ENCODE measurements at places on chromosomes 2 and 18. TPM values are rescaled to one million over a fixed set of nuclear protein-coding genes. Genes with fewer than 3 reads are reported as not detected.

DNA sequence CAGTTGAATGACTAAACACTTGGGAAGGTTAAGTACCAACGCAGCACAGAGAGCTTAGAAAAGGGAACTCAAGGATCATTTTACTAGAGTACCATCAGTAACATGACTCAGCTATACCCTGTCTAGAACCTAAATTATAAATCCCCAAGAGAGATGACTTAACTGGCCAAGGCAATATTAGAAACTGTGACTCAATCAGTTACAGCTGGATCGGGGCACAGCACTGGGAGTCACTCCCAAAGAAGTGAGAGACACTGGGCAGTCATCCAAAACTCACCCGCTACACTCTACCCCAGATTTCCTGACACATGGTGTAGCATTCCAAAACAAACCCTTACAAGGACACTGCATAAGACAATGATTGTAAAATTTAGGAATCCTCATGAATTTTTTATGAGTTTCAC lies 17.7 kb downstream of the IWS1 start:
- peaks cover 6% of the 10 kb centered on the region for H3K4me1 ChIP-seq
- no peak overlapping the region for H3K4me3 ChIP-seq
- peaks cover 11% of the 10 kb centered on the region for H3K36me3 ChIP-seq
- peak; percentile 84 for DNase-seq

The RASGRP3 gene
- total RNA-seq, result 38.3 TPM

DNA sequence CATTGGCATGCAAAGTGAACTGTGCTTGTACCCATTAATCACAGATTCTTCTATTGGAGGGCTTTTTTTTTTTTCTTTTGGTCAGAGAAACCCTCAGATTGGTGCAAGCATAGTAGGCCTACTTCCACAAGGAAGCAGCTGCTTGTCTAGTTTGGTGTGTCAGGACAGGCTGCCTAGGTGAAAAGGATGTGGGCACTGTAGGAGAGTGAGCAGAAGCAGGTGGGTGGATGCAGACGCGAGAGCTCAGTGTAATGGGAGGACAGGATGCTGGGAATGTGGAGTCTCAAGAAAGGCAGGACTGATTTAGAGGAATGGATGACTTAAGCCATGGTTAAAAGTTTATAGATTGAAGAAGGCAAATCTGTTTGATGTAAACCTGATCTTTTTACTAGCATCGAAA lies 3.1 kb downstream of the ELP2 start:
- DNase-seq, result no peak
- peaks cover 11% of the 10 kb centered on the region for H3K4me1 ChIP-seq
- no peak overlapping the region for H3K27ac ChIP-seq
- H3K36me3 ChIP-seq, result peaks cover 3% of the 10 kb centered on the region
- H3K4me3 ChIP-seq, result no peak overlapping the region
- no peaks in the 10 kb centered on the region for H3K27me3 ChIP-seq

GRCh38 chr2:36058076-36058475 lies 297.5 kb upstream of the CRIM1 start:
- no peak overlapping the region for H3K27ac ChIP-seq
- H3K4me3 ChIP-seq, result no peak overlapping the region
- no peaks in the 10 kb centered on the region for H3K36me3 ChIP-seq
- DNase-seq, result no peak

DNA sequence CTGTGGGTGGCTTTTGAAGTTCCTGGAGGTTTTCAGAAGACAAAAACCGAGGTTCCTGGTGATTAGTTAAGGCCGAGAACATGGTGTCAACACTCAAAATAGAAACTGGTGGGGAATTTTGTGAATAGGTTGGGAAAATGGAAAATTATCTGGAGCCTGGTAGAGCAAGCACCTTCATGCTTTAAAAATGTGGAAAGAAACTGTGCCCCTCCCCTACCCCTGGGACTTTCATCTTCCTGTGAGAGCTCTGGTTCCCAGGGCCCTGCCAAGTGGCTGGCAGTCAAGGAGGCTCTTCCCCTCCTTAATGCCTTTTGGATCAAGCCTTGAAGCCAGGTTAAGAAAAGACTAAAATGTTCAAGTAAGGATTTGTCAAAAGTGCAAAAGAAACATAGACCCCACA lies 1.9 kb upstream of the CRACDL start:
- H3K27ac ChIP-seq, result no peak overlapping the region
- no peak overlapping the region for H3K4me3 ChIP-seq
- H3K27me3 ChIP-seq, result peaks cover 59% of the 10 kb centered on the region

The CHRNA1 gene
- 94.9 TPM for total RNA-seq

The EML6 gene
- 18.8 TPM for total RNA-seq

DNA sequence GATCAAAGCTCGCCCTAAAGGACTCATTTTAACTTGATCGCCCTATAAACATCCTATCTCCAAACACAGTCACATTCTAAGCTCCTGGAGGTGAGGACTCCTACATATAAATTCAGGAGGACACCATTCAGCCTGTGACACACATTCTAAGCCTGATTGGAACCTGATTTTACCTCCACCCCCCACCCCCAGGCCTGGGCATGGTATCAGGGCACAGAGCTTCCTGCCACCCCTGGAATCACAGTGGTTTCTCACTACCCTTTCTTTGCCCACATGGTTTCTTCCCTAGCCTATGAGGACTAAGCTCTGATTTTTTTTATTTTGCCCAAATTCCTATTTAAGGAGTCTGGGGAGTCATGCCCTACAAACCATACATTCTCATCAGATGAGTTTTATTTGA lies 428.1 kb upstream of the ID2 start:
- H3K27me3 ChIP-seq, result peaks cover 2% of the 10 kb centered on the region
- DNase-seq, result no peak
- no peak overlapping the region for H3K27ac ChIP-seq
- H3K36me3 ChIP-seq, result no peaks in the 10 kb centered on the region

- H3K36me3 ChIP-seq, result no peaks in the 10 kb centered on the region
- H3K4me3 ChIP-seq, result no peak overlapping the region
- DNase-seq, result no peak
- H3K4me1 ChIP-seq, result peaks cover 4% of the 10 kb centered on the region
- no peaks in the 10 kb centered on the region for H3K27me3 ChIP-seq
Measured at GRCh38 chr2:234426616-234427015, 70.3 kb downstream of the ARL4C start.

- H3K4me3 ChIP-seq, result no peak overlapping the region
- H3K27ac ChIP-seq, result no peak overlapping the region
- no peaks in the 10 kb centered on the region for H3K4me1 ChIP-seq
Measured at GRCh38 chr2:140882671-140883620, 1247.9 kb downstream of the LRP1B start.

The GKN2 gene
- total RNA-seq, result not detected

GRCh38 chr2:75077909-75078308 lies 119.5 kb downstream of the POLE4 start:
- no peak overlapping the region for H3K27ac ChIP-seq
- H3K4me1 ChIP-seq, result peaks cover 21% of the 10 kb centered on the region
- no peaks in the 10 kb centered on the region for H3K36me3 ChIP-seq

The SP5 gene
- 5.0 TPM for total RNA-seq

The SERPINB3 gene
- total RNA-seq, result not detected

GRCh38 chr18:31120594-31120993 lies 18.4 kb upstream of the DSC2 start:
- no peak for DNase-seq
- no peak overlapping the region for H3K27ac ChIP-seq
- no peak overlapping the region for H3K4me3 ChIP-seq
- no peaks in the 10 kb centered on the region for H3K27me3 ChIP-seq
- no peaks in the 10 kb centered on the region for H3K36me3 ChIP-seq

GRCh38 chr2:20992201-20992711 lies 51.6 kb downstream of the APOB start:
- H3K4me3 ChIP-seq, result no peak overlapping the region
- no peaks in the 10 kb centered on the region for H3K27me3 ChIP-seq
- DNase-seq, result peak; percentile 43
- H3K27ac ChIP-seq, result no peak overlapping the region
- H3K4me1 ChIP-seq, result peaks cover 13% of the 10 kb centered on the region

The CCDC68 gene
- total RNA-seq, result 0.58 TPM

GRCh38 chr2:25250331-25251070 lies 82.1 kb upstream of the POMC start:
- peak; percentile 69 for DNase-seq
- H3K27ac ChIP-seq, result peak overlapping the region; percentile 59
- H3K36me3 ChIP-seq, result peaks cover 50% of the 10 kb centered on the region
- H3K4me3 ChIP-seq, result peak overlapping the region; percentile 59

- DNase-seq, result no peak
- peaks cover 2% of the 10 kb centered on the region for H3K27me3 ChIP-seq
- no peaks in the 10 kb centered on the region for H3K4me1 ChIP-seq
- H3K36me3 ChIP-seq, result no peaks in the 10 kb centered on the region
- H3K27ac ChIP-seq, result no peak overlapping the region
Measured at GRCh38 chr2:233303252-233303651, 4.4 kb upstream of the SAG start.

GRCh38 chr2:122329278-122329677 lies 573.8 kb downstream of the TSN start:
- H3K4me1 ChIP-seq, result no peaks in the 10 kb centered on the region
- no peaks in the 10 kb centered on the region for H3K36me3 ChIP-seq
- no peak for DNase-seq
- no peak overlapping the region for H3K4me3 ChIP-seq

- H3K27ac ChIP-seq, result no peak overlapping the region
- no peak overlapping the region for H3K4me3 ChIP-seq
- no peaks in the 10 kb centered on the region for H3K4me1 ChIP-seq
- no peaks in the 10 kb centered on the region for H3K36me3 ChIP-seq
- H3K27me3 ChIP-seq, result no peaks in the 10 kb centered on the region
- peak; percentile 73 for DNase-seq
Measured at GRCh38 chr18:3055186-3055728, 42.3 kb upstream of the LPIN2 start.

The ACOXL gene
- 0.09 TPM for total RNA-seq

GRCh38 chr2:235587202-235587601 lies 93.4 kb downstream of the AGAP1 start:
- H3K36me3 ChIP-seq, result no peaks in the 10 kb centered on the region
- no peak overlapping the region for H3K4me3 ChIP-seq
- no peak for DNase-seq
- H3K27me3 ChIP-seq, result no peaks in the 10 kb centered on the region

DNA sequence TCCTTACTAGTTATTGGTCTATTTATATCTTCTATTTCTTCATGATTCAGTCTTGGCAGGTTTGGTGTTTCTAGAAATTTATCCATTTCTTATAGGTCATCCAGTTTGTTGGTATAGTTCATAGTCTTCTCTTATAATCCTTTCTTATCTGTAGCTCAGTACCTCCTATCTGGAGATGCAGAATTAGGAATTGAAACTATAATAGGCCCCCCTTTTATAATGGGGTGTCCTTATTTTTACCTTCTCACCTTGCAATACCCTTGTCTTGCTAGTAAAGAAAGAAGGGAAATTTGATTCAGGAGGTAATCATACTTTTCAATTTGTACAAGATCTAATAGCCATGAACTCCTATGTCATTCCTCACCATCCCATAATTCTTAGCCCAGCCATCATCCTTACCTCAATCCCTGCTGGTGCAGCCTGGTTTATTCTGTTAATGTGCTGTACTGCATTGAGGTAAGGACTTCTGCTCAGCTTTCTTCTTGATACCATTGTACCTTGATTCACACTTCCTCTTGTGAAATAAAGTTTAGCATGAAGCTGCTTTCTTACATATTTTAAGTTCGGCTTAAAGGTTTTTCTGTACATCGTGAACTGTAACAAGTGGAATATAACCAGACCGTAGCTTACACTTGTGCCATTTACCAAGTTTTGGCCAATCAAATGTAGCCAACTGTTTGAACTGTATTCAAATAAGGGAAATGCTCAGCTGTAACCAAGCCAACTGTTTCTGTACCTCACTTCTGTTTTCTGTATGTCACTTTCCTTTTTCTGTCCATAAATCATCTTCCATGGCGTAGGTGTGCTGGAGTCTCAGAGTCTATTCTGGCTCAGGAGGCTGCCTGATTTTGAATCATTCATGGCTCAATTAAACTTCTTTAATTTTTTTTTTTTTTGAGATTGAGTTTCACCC lies 40.1 kb upstream of the PTH2R start:
- H3K4me1 ChIP-seq, result no peaks in the 10 kb centered on the region
- no peaks in the 10 kb centered on the region for H3K36me3 ChIP-seq
- no peak overlapping the region for H3K27ac ChIP-seq

- H3K27ac ChIP-seq, result no peak overlapping the region
- no peaks in the 10 kb centered on the region for H3K4me1 ChIP-seq
- H3K27me3 ChIP-seq, result no peaks in the 10 kb centered on the region
- no peak overlapping the region for H3K4me3 ChIP-seq
Measured at GRCh38 chr18:2191180-2191790, 380.0 kb downstream of the METTL4 start.

DNA sequence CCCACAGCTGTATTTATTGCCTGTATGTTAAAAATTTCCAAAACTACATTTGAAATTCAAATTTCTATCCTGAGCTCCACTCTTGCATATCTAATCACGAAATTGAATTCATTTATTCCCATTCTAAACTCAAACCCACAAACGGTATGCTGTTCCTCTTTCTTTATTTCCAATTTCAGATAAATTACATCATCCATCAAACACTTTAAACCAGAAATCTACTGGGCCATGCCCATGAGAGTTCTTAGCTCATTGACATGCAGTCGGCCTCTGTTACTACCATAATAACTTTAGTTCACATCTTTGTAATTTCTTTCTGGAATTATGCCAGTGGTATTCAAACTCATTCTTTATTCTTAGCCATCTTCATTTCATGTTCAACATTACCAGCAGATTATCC lies 100.3 kb downstream of the COL3A1 start:
- H3K27me3 ChIP-seq, result no peaks in the 10 kb centered on the region
- H3K36me3 ChIP-seq, result peaks cover 31% of the 10 kb centered on the region
- DNase-seq, result no peak
- H3K27ac ChIP-seq, result no peak overlapping the region

GRCh38 chr2:156695595-156695994 lies 259.4 kb downstream of the GPD2 start:
- H3K36me3 ChIP-seq, result no peaks in the 10 kb centered on the region
- no peak overlapping the region for H3K4me3 ChIP-seq
- H3K27ac ChIP-seq, result no peak overlapping the region
- no peak for DNase-seq

- H3K4me1 ChIP-seq, result peaks cover 5% of the 10 kb centered on the region
- H3K36me3 ChIP-seq, result no peaks in the 10 kb centered on the region
- peak; percentile 82 for DNase-seq
- H3K27ac ChIP-seq, result no peak overlapping the region
Measured at GRCh38 chr18:35949903-35950627, 22.4 kb upstream of the RMP24 start.

DNA sequence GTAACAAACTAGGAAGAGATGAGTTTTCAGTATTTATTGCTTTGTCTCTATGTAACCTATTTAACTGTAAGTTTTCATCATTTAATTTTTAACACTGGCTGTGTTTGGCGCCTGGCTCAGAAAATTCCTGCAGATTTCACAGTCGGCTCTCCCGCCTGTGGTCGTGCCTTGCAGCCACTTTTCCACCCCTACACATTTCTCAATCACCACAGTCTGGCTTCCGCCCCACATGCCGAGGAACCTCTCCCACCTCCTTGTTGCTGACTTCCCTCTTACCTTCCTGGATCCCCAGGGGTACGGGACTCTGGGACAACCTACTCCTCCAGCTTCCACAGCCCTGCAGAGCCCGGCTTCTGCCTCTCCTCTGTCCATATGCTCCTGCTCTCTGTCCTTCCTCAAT lies 41.6 kb upstream of the MGAT4A start:
- peaks cover 3% of the 10 kb centered on the region for H3K27me3 ChIP-seq
- no peak for DNase-seq
- H3K36me3 ChIP-seq, result no peaks in the 10 kb centered on the region
- no peak overlapping the region for H3K4me3 ChIP-seq
- peaks cover 29% of the 10 kb centered on the region for H3K4me1 ChIP-seq
- H3K27ac ChIP-seq, result no peak overlapping the region

All from muscle of leg (tissue), 16 donors.